GM13976 (cell line): ENCODE measurements at places on chromosomes 1 and 21.

DNA sequence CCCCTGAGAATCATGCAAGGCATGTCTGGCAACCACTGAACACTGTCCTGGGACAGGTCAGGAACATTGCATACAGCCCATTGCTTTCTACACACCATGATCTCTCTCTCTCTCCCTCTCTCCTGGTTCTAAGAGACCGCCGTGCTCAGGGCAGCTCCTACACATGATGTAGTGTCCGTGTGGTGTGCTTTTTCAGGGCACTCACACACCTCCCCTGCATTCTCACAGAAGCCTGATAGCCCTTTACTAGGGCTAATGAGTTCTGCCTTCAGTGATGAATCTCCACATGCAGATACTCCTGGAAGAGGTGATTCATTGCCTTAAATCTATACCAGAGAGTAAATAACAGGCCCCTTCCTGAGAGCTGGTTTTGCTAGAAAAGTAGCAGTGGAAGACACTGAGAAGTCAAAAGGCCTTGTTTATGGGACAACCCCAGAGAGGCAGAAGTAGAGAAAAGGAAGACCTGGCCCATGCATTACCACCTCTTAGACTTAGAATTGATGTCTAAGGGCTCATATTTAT lies 7.2 kb upstream of the OLFML2B start:
- DNase-seq: no peak

DNA sequence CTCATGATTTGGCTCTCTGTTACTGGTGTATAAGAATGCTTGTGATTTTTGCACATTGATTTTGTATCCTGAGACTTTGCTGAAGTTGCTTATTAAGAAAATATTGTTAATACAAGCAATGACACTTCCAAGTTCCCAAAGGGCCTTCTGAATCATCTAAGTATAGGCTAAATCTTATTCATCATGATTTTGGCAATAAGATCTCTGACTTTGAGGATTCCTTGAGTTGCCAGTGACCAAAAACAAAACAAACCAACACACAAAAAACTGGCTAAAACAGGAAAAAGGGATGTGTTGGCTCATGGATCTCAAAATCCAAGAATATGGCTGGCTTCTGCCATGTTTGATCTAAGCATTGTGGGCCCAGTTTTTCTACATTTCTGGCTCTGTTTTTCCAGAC lies 163.4 kb downstream of the HHIPL2 start:
- no peak for DNase-seq

GRCh38 chr1:3258386-3259003 lies 189.5 kb downstream of the PRDM16 start:
- no peak for DNase-seq

- DNase-seq: no peak
These were observed 85.2 kb downstream of the TGFB2 start for GRCh38 chr1:218430346-218430745.

DNA sequence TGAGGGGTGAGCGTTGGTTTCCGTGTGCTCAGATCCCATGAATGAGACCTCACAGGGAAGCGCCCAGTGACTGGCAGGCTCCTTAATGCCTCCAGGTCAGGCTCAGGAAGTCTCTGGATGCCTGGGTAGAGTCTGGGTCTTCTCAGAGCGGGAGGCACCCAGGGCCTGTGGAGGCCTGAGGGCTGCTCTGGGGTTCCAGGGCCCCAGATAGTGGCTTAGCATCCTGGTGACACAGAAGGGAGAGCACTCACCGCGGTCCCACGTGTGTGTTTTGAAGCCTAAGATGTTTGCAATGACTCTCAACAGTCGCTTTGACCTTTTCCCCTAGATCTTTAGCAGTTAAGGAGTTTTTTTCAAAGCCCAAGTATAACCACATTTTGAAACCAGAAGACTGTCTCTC lies 25.0 kb downstream of the PRMT2 start:
- DNase-seq: no peak
